ENCODE measurements at places on chromosomes 13 and 19. TPM values are rescaled to one million over a fixed set of nuclear protein-coding genes. Genes with fewer than 3 reads are reported as not detected.

DNA sequence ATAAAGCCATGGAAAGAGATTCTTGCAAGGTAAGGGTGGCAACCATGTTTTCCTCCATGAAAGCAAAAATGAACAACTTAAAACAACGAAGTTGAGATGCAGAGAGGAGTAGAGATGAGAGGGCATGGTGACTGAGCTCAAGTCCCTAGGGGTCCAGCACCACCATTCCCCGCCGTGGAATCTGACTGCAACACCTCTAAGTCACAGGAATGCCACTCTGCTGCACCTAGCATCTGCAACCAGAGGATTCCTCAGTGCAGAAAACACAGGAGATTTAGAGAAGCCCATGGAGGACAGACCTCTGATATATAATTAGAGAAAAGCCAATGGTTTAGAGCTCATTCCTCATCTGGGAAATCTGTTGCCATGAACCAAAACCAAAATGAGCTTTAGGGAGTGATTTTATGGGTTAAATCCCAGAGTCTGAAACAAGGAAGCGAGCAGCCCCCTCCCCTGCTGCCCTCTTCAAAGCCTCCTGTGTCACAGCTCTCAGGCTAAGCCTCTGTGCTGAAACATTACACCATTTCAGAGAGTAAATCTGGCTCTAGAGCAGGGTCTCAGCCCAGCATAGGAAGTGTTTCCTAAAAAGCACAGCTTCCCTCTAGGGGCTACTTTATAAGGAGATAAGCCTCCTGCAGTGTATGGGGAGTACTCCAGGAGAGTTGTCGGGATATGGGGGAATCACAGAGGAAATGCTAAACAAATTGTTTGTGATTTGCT lies 1043.6 kb downstream of the UQCRFS1 start:
- DNase-seq: peak; percentile 25

GRCh38 chr19:28511655-28512054 lies 701.3 kb downstream of the UQCRFS1 start:
- no peak for DNase-seq

DNA sequence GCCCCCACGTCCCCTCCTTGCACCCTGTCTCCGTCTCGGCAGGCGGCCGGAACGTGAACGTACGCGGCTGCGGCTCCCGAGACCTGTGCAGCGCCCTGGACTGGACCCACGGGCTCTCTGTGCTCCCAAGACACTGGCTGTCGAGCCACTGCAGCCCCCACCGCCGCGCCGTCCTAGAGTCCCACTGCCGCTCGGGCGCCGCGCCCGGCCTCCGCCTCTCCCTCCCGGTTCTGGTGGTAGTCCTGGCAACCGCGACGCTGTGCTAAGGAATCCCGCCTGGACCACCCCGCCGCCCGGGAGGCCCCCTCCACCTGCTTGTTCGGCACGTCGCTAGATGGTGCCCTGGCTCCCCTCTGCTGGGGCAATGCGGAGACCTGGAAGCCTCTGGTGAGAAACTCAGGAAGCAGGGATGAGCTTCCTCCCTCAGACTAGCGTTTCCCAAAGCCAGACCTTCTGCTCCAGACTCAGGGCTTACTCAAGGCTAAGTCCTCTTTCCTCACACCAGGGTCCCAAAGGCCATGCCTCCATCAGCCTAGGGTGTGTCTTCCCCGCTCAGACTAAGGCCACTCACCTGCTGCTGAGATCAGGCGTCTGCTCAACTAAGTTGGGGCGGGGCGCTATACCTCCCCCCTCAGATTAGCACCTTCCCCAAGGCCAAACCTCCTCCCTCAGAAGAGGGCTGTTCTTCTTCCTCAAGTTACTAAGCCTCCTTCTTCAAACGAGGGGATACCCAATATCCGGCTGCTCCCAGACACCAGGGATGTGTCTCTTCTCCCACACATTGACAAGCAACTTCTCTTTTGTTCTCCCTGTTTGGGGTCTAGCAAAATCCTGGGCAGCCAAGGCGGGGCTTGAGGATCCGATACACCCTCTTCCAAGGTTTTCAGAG lies 16.1 kb upstream of the IRGC start:
- DNase-seq: no peak

- no peak for DNase-seq
Measured at GRCh38 chr13:58773280-58773859, 1141.8 kb downstream of the PCDH17 start.

DNA sequence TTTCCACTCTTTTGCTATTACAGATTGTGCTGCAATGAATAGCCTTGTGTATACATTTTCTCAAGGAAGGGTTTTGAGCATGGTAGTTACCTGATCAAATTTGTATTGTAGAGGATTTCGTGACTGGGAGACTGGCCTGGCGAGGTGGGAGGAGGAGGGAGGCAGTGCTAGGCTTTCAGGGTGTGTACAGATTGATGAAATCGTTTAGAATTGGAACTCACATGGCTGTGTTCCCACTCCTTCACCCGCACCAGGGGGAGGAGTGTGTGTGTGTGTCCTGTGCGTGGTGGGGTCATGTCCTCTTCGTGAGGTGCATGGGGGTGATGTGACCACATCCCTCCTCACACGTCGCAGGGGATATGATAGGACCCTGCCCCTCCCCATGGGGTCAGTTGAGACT lies 8.3 kb downstream of the PGLYRP1 start:
- no peak for DNase-seq

- no peak for DNase-seq
Measured at GRCh38 chr13:35498231-35498630, 21.7 kb upstream of the MAB21L1 start.

DNA sequence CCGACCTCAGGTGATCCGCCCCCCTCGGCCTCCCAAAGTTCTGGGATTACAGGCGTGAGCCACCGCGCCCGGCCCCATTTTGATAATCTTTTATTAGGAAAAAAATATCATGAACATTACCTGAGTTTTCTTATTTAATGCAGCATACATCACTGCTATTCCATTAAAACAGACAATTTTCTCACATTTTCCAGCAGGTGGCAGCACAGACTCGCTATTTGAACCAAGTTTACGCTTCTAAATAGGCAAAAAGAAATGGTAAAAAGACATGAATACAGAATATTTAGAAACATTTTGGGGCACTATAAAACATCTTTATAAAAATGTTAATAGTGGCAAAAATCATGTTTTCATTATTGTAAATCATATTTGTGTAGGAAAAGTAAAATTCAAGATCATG lies 903.1 kb downstream of the SLITRK6 start:
- no peak for DNase-seq

DNA sequence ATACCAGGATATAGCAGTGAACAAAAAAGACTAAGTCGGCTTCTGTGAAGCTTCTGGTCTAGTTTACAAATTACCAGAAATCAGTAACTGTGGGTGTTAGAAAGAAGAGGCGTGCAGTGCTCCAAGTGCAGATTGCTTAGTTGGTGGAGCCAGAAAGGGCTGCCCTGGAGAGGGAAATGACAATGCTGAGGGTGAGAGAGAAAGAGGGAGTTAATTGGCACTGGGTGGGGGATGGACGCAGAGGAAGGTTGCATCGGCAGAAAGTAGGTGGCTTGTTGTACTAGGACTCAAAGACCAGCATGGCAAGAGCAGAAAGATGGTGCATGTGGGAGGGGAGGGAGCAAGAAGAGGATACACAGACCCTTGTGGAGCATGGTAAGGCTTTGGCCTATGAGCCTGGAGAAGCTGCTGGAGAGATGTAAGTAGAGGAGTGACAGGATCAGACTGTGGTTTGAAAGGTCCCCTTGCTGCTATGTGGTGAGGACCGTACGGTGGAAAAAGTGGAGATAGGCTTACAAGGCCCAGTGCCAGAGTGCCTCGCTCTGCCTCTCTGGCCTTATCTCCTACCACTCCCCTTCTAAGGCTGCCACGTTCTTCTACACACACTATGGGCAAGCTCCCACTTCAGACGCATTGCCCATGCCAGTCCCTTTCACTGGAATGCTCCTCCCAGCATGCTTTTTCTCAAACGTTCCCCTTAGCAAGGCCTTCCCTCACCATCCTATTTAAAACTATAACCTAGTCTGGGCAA lies 13.5 kb downstream of the SMG9 start:
- DNase-seq: no peak

GRCh38 chr19:45954156-45954555 lies 19.5 kb downstream of the NOVA2 start:
- no peak for DNase-seq

DNA sequence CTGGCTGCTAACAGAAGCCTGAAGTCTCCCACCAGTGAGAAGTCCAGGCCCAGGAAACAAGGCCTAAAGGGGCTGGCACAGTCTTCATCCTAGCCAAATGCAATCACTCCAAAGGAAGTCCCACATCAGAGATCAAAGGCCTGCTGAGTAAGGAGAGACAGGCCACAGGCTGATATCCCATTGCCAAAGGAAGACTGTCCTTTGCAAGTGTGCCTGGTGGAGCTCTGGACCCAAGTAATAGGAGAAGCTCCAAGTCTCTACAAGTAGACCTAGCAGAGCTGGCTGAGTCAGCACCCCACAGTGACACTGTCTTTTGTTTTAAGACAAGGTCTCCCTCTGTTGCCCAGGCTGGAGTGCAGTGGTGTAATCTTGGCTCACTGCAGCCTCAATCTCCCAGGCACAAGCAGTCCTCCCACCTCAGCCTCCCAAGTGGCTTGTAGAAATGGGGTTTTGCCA lies 4.5 kb downstream of the DBP start:
- no peak for DNase-seq

DNA sequence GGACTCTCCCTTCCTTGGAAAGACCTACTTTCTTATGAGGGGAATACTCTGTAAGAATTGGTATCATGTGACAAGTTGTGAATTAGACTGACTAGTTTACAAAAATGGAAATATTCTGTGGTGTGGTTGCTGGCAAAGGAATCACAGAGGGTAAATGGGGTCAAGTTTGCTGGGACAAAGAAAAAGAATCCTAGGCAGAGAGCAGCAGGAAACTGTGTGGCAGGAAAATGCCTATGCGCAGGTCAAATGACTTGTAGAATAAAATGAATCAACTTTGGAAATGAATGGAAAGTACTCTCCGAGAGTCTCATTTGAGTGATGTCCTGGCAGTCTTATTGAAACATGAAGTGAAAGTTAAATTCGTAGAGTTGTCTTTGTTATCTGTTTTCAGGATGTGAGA lies 1250.7 kb downstream of the UQCRFS1 start:
- DNase-seq: no peak

- no peak for DNase-seq
Measured at GRCh38 chr13:93079294-93079693, 147.3 kb upstream of the GPC6 start.

GRCh38 chr19:10361569-10362011 lies 18.8 kb downstream of the TYK2 start:
- no peak for DNase-seq

GRCh38 chr13:61128850-61129645 lies 286.6 kb downstream of the PCDH20 start:
- no peak for DNase-seq

GRCh38 chr19:10005632-10006334 lies 4.5 kb downstream of the COL5A3 start:
- DNase-seq: no peak

- DNase-seq: no peak
Measured at GRCh38 chr13:49146950-49147355, 73.2 kb upstream of the MLNR start.

DNA sequence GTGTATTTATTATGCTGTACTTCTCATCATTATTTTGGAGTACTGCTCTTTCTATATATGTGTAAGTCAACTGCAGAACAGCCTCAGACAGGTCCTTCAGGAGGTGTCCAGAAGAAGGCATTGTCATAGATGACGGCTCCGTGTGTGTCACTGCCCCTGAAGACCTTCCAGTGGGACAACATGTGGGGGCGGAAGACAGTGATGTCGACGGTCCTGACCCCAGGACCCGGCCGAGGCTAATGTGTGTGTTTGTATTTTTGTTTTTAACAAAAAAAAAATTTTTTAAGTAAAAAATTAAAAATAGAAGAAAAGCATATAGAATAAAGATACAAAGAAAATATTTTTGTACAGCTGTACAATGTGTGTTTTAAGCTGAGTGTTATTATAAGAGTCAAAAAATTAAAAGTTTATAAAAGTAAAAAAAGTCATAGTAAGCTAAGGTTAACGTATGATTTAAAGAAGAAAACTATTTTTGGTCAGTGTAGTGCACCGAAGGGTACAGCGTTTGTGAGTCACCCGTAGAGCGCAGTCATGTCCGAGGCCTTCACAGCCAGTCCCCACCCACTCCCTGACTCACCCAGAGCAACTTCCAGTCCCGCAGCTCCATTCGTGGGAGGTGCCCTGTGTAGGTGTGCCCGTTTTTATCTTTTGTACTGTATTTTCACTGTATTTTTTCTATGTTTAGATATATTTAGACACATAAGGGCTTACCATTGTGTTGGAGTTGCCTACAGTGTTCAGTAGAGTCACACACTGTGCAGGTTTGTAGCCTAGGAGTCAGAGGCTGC lies 42.2 kb upstream of the SPACA7 start:
- no peak for DNase-seq

GRCh38 chr13:111503376-111503775 lies 182.9 kb downstream of the TEX29 start:
- DNase-seq: no peak

GRCh38 chr13:42626176-42626860 lies 52.4 kb downstream of the TNFSF11 start:
- no peak for DNase-seq

Gene RLN3
- total RNA-seq: not detected

Gene SAE1
- 32.7 TPM for total RNA-seq

Gene IZUMO2
- not detected for total RNA-seq

Gene LRRC63
- total RNA-seq: 0.49 TPM

Gene LILRB1
- total RNA-seq: 2.2 TPM

Gene CEACAM18
- not detected for total RNA-seq
